Stimulated activated CD4-positive, alpha-beta T cell treated with anti-CD3 and anti-CD28 coated beads, Interleukin-1b, Interleukin-23, amount 100 ng/mL, for 1 hour (primary cell): ENCODE measurements at places on chromosomes 4 and X.

GRCh38 chr4:104905546-104905945 is 241.1 kb upstream of the TET2 start:
- no peak for DNase-seq

- DNase-seq, result no peak
Measured at GRCh38 chr4:85741921-85742591, 267.1 kb downstream of the ARHGAP24 start.

- no peak for DNase-seq
Measured at GRCh38 chr4:40789031-40789430, 39.3 kb downstream of the NSUN7 start.

- no peak for DNase-seq
Measured at GRCh38 chr4:161256172-161256571, 907.6 kb downstream of the FSTL5 start.

DNA sequence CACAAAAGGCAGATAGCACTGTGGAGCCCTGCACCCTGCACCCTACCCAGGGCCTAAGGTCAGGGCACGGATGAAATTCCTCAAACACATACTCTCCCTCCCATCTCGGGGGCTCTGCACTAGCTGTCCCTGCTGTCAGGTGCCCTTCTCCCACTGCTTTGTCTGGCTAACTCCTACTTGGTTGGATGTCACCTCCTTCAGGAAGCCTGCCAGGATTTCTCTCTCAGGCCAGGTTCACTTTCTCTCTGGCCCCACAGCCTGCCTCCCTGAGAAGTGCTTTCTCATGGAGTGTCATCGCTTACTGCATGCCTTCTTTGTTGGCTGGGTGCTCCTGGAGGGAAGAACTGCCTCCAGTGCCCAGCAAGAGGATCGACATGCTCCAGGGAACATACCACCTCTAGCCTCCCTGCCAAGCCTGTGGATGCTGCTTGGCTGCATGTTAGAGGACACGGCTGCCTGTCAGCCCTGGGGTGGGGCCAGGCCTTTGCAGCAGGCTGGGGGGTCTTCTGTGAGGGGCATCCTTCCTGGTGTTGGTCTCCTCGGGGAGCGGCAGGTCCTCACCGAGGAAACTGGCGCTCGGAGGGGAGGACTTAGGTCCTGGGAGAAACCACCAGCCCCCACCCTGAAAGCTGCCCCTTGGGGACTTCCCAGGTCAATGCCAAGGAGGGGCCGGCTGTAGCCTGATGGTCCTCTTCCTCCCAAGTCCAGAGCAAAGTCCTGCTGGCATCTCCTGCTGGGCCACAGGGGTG is 15.0 kb downstream of the ABLIM2 start:
- no peak for DNase-seq

DNA sequence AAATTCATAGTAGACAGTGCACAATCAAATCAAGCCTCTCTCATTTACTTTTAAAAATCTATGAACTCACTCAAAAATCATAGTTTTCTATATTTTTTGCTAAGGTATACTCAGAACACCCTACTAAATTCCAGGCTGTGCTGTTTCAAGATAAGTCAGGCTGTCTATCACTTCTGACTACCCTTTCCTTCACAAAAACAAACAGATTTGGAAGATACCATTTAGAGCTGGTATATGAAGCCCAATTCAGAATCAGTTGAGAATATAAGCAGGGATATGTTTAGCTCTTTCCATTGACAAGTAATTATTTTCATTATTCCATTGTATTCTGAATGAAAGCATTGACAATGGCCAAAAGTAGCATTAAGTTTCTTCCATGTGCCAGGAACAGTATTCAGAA is 53.1 kb downstream of the CXCL1 start:
- DNase-seq, result no peak

DNA sequence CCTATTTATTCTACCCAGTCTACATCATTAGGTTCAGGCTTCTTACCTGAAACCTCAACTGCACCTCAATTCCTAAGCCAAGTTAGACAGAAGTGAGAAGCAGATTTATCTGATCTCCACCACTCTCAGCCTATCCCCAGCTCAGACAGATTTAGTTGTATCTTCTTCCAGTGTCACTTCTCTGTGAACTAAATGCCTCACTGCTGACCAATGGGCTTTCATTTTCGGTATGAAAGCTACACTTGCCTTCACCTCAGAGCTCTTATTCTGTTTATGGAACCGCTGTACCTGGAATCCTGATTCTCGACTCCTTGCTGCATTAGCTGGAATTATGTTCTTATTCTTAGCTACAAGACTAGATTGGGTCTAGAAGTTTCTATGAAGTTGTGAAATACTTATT is 833.2 kb downstream of the CCSER1 start:
- DNase-seq, result no peak
